ENCODE measurements at places on chromosomes 12 and 14. TPM values are rescaled to one million over a fixed set of nuclear protein-coding genes. Genes with fewer than 3 reads are reported as not detected.

GPR65 gene
- 7.6 TPM for polyA plus RNA-seq

ABCD2 gene
- polyA plus RNA-seq = 10.7 TPM

CFAP73 gene
- not detected for polyA plus RNA-seq

LRRK2 gene
- not detected for polyA plus RNA-seq

CSAD gene
- polyA plus RNA-seq = 1.3 TPM

CPSF2 gene
- polyA plus RNA-seq = 25.5 TPM

GAS2L3 gene
- polyA plus RNA-seq = not detected

MGAT4C gene
- polyA plus RNA-seq = not detected

PAH gene
- polyA plus RNA-seq = not detected

CMKLR1 gene
- 0.06 TPM for polyA plus RNA-seq

DPY19L2 gene
- polyA plus RNA-seq = 0.28 TPM

CEBPE gene
- polyA plus RNA-seq = 0.65 TPM

Measured in naive thymus-derived CD4-positive, alpha-beta T cell (primary cell).